ENCODE measurements at places on chromosomes 13 and 19.

DNA sequence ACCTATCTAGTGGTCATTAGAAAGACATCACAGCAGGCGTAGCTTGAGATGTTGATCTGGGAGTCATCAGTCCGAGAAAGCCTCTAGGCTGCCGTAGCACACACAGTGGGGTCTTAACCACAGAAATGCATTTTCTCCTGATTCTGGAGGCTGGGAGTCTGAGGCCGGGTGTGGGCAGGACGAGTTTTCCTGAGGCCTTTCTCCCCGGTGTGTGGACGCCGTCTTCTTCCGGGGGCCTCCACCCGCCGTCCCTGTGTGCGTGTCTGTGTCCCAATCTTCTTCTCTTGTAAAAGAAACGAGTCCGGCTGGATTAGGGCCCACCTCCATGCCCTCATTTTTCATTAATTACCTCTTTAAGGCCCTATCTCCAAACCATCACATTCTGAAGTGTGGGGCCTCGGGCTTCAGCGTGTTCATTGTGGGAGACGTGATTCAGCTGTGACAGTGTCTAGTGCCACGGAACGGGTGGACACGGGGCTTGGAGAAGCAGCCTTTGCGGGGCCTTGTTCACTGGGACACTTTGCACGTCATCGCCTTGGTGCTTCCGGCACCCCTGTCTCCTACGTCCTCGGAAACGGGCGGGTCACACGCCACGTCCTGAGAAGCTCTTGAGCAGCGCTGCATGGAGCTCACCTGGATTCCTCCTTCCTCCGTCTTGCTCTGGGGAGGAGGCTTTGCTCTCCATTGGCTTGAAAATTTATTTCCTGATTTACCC, 208.9 kb upstream of the SOX1 start:
- no peak for DNase-seq

- no peak for DNase-seq
Observed at GRCh38 chr13:38590796-38591507, 95.9 kb upstream of the FREM2 start.

DNA sequence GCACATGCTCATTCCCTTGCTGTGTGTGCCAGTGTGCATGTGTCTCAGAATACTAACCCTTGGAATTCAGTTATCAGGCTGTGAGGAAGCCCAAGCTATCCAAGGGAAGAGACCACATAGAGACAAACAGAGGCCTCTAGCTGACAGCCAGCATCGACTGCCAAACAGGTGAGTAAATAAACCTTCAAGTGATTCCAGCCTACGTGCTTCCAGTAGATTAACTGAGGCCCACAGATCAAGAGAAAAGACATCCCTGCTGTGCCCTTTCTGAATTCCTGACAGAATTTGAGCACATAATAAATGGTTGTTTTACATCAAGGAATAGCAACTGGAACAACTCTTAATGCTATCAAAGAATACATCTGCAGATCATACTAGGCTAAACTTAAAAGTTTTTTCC, 17.5 kb downstream of the ZC3H13 start:
- no peak for DNase-seq

GRCh38 chr19:31334849-31335624, 14.2 kb downstream of the TSHZ3 start:
- no peak for DNase-seq

- DNase-seq, result no peak
Observed at GRCh38 chr13:41199526-41199925, 5.2 kb upstream of the KBTBD7 start.

DNA sequence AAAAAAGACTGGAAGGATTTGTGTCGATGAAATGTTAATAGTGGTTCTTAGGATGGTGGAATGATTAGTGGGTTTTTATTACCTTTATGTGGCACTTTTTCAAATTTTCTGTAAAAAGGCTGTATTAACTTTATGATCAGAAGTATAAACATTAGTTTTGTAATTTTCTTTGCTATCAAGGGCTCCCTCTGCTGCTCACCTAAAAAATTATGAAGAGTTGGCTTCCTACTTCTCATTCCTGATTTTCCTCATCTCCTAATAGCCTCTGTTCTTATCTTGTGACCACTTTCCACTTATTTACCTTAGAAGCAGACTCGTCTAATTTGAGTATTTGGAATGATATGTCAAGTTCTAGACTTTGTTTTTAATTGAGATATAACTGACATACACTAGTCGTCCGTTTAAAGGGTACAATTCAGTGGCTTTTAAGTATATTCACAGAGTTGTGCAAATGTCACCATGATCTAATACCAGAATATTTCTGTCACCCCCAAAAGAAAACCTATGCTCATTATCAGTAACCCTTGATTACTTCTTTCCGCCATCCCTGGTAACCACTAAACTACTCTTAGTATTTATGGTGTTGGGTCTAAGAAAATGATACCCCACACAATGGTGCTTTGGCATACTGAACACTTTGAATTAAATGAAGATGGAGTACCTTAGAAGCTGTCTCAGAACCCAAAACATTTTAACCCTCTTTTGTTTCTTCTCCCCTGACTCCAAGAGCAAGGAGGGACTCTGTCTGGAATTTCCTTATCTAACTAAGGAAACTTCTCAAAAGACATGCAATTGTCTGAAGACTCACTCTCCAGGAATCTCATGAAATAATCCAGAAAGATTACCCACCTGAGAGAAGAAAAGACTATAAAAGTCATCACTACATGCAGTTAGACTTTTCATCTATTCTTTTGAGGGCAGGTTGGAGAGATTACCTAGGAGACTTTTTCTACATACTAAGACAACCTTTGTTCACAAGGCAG, 311.3 kb downstream of the DLEU7 start:
- DNase-seq, result peak; percentile 2

GRCh38 chr19:45793178-45793564, 526 bp upstream of the DMWD start:
- no peak for DNase-seq

GRCh38 chr13:44368599-44369368, 4.8 kb upstream of the SERP2 start:
- no peak for DNase-seq

DNA sequence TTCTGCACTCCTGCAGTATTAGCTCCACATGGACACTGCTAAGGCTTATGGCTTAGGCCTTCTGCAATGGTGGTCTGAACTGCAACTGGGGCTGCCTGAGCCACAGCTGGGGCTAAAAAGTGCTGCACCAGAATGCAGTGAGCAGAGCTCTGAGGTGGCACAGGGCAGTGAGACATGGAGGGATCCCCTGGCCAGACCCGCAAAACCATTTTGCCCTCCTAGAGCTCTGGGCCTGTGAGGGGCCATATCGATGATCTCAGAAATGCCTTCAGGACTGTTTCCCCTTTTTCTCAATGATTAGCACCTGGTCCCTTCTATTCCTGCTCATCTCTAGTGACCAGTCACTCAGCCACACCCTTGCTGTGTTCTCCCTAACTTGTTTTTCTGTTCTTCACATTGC, 397.7 kb downstream of the UQCRFS1 start:
- no peak for DNase-seq

DNA sequence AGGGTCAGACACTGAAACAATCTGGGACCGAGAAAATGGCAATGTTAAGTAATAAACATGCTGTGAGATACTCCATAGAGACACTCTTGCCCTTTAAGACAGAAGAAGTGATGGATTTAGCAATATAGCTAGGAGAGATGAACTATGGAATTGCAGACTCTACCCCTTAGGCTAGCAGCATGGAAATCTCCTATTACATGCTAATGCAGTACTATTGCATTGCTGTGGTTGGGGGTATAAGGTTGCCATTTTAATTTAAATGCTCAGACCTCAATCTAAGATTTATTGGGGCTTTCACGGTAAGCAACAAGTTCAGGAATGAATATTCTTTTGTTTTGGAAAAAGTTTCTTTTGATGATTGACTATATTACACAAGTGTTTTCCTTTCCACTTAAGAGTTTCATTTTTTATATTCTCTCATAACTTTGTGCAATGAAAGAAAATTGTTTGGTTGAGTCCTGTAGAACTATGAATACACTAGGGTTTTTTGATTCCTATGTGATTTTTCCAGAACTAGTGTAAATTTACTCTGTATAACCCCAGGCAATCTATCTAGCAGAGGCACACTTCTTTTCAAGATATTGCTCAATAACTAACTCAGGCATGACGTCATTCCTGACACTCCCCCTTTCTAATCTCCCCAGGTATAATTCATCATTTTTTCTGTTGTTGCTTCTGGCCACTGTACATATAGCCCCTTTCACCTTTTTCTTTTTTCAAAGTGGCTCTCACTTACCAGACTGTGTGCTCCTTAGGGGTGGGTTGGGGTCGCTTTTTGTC, 394.7 kb upstream of the KLF12 start:
- DNase-seq, result no peak

DNA sequence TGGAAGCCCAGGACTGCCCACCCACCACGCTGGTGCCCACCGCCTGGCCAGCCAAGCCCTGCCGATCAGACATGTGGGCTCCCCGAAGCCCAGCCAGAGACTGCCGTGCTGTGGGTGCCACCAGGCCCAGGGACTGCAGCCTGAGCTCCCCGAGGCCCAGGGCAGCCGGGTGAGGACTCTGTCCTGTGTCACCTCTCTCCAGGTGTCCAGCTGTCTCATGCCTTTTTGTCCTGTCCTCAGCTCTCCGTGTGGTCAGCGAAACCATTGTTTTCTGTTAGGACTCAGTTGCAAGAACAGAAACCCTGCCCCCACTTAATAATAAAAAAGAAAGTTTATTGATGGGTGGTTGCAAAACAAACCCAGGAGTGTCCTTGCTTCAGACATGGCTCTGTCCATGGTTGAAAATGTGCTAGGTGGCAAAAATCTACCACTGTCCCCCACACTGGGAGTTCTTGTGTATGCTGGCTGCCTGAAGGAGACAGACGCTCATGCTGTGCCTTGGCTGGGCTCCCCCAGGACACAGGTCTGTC, 9.9 kb downstream of the PLEKHF1 start:
- DNase-seq, result no peak

GRCh38 chr19:21082011-21082975, at the start of gene ZNF714:
TSS of gene ZNF714 (plus strand) at chr19:21082203. CDS start at chr19:21098269, 16,066 bp downstream.
- DNase-seq, result peak; percentile 90

DNA sequence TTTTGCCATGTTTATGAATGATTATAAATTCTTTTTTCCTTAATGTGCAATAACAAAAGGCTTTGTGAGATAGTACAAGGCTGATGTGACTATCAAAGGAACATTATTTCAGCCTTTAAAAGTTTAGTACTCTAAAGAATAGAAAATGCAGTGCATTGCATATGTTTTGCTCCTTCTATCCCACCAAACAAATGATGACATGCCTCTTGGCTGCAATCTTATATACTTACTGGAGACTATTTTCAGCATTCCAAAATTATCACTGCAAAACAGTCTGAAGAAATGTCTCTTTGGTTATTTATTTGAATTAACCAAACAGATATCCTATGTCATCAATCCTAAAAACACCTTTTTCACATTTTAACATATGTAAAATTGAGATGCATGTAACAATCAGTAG, 776.5 kb upstream of the SPRY2 start:
- DNase-seq, result no peak

DNA sequence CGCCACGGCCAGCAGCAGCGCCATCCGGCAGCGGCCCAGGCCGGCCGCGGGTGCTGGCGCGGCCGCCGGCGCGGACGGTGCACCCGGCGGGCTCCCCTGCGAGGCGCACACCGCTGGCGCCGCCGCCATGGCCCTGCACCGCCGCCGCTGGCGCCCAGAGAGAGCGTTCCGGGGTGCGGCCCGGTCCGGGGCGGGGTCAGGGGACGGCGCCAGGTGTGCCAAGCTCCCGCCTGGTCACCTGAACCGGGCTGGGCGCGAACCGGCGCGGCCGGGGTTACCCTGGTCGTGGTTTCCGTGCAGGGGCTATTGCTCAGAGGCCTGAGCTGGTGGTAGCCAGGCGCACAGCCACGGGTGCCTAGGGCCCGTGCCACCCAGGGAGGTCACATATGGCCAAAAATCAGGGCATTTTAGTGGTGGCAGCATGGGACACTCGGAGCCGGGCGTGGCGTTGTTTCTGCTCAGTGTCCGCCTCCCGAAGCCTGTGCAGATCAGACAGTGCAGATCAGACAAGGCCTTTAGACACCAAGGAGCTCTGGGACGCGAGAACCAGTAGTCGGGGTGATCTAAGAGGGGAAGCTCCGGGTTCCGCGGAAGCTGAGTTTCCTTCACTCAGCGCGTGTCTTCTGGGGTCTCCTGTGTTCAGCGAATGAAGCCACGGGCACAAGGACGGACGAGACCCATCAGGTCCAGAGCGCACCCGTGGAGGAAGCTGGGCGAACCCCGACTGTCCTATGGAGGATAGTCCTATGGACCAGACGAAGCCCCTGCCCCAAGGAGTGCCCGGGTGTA, at the start of gene TMEM238:
Gene TMEM238 (minus strand): TSS at position 162 of the 789 bp plus-strand sequence. CDS start 33 bp downstream, at position 129.
- peak; percentile 50 for DNase-seq

DNA sequence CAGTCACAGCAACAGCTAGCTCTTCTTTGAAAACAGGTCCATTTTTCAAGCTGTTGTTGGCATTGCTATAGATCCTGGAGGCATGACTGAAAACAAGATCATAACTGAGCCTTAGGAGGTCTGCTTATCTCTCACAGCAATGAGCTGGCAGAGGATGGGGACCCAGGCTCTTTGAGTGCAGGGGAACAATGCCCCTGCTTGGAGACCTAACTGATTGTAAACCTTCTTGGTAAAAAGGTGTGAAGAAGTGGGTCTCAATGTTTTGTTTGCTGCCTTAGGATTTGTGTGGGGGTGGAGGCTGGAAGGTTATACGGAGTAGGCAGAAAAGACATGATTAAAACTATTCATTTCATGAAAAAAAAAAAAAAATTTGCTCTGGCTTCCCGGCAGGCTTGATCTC, 94.6 kb downstream of the EFNB2 start:
- DNase-seq, result no peak

- no peak for DNase-seq
Observed at GRCh38 chr19:17872251-17873001, 681 bp downstream of the SLC5A5 start.

DNA sequence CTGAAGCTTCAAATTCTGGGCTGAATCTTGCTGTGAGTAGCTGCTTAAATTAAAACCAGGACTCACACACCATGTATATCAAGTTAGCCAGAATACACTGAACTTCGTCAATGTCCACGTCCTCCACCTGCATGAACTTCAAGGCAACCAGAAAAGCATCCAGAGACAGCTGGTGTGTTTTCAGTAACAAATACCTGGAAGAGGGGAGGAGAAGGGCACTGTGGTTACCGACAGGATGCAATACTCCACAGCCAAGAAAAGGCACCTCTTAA, 20.4 kb downstream of the PROZ start:
- DNase-seq, result no peak

DNA sequence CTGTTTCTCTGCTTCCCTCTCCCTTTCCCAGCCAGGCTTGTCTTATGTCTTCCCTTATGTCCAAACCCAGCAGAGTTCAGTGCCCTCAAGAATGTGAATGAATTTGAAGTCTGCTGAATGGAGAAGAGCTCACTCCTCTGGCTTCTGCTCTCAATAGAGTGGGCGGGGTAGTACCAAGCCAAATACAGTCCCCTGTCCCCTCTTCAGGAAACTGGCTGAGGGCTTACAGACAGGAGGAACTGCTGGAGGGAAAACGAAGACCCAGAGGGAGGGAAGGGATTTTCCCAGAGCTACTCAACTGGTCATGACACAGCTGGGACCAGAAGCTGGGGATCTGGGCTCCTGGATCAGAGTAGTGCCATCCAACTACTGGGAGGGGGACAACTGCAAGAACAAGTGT, 32.9 kb upstream of the POU2F2 start:
- DNase-seq, result no peak

DNA sequence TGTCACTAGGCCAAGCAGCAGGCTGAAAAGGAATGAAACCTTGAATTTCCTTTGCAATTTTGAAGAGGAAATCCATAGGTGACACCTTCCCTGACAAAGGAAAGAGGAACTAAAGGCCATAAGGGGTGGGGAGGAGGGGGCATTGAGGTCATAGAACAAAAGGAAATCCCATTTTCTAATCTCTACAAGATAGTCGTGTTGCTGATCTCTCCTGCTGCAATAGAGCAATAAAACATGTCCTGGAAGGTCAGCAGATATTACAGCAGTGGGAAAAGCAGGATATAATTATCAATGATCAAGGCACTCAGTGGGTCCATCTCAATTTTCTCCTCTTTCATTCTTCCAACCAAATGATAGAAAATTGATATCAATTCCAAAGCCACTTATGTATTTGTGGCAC, 20.3 kb upstream of the RAP2A start:
- no peak for DNase-seq
